ENCODE measurements at places on chromosomes 7 and 10.

DNA sequence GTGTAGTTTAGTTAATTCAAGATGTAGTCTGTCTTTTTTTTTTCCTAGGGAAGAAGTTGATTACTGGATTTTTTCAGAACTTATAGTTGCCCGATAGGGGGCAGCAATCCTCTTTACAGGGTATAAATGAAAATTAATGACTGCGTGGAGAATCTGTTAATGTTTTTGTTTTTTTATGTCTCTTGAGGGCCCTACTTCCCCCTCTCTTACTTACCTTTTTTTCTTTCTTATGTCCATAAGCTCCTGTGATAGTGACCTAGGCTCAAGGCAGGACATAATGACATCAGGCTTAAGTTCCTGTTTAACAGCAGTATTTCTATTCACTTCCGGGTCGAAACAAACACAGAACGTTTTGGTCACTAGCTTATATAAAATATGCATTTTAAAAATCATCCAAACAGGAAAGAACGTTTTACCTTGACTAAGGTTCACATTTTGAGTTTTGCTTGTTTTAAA is 18.8 kb downstream of the CDC123 start:
- peak; percentile 37 for DNase-seq

DNA sequence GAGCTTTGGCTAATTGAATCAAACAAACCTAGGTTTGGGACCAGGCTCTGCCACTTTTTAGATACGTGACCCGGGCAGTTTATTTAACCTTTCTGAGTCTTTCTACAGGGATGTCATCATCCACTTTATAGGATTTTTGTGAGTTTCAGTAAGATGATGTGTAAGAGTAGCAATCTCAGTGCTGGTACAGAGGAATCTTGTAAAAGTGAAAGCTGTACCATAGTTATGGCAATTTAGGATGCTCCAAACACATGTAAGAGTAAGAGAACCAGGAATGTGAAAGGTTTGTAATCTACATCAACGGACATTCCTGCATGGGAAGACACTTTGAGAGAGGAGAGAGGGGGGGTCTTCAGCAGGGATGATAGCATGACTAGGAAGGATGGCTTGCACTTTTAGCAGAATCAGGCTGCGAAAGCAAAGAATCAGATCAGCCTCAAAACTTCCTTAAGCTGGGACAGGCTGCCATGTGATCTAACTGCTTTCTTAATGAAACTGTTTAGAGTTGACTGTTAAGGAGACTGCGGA is 968 bp downstream of the NOLC1 start:
- no peak for DNase-seq

- no peak for DNase-seq
These were observed 141.2 kb downstream of the LHPP start for GRCh38 chr10:124602646-124603365.

GRCh38 chr7:40538281-40538680 is 403.5 kb downstream of the SUGCT start:
- DNase-seq, result no peak

- no peak for DNase-seq
These were observed 29.2 kb downstream of the FAM3C start for GRCh38 chr7:121366852-121367431.

DNA sequence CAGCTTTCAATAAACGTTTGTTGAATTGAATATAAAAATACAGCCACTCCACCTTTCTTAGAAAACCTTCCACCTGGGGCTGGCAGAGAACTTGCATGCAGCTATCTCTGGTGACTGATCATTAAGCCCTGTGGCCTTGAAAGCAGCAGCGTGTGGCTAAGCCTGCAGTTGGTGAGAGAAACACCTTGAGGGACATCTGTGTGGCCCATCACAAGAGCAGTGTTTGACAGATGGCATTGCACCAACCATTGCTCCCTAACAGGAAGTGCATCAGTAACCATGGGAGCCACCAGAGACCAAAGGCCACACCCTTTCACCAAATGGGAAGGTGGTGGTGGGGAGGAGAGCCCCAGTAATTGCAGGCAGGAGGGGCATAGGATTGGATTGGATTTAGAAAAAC is 22.4 kb downstream of the RHOBTB1 start:
- DNase-seq, result no peak

- DNase-seq, result no peak
These were observed 21.0 kb downstream of the IL15RA start for GRCh38 chr10:5956146-5956936.

GRCh38 chr10:118259288-118259906 is 82.7 kb downstream of the FAM204A start:
- DNase-seq, result peak; percentile 63

GRCh38 chr7:44324481-44325200 is 753 bp downstream of the CAMK2B start:
- DNase-seq, result peak; percentile 23

- no peak for DNase-seq
These were observed 48.3 kb downstream of the ZNF783 start for GRCh38 chr7:149310113-149310836.

- DNase-seq, result no peak
These were observed 95.4 kb downstream of the GRK5 start for GRCh38 chr10:119302591-119303253.

- no peak for DNase-seq
These were observed 121.4 kb upstream of the PHYHIPL start for GRCh38 chr10:59055045-59055444.

GRCh38 chr10:73576890-73577591 is 14.1 kb downstream of the USP54 start:
- no peak for DNase-seq

- DNase-seq, result no peak
These were observed 7.0 kb downstream of the REEP3 start for GRCh38 chr10:63528084-63528744.

DNA sequence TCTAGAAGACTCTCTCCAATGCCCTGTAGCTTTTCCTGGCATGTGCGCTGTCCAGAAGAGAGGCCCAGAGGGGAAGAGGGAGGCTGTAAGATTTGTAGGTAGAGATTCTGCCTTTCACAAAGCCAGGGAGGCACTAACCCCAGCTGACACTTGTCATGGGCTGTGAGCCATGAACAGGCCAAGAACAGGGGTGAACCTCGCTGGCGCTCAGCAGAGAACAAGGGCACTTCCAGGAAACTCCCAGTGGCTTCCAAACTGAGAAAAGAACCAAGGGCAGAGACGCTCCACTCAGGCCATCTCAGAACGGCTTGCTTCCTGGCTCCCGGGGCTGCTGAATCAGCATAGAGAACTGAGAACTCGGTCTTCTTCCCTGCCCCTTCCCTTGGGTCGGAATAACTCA is 257.8 kb upstream of the ZNF32 start:
- no peak for DNase-seq

DNA sequence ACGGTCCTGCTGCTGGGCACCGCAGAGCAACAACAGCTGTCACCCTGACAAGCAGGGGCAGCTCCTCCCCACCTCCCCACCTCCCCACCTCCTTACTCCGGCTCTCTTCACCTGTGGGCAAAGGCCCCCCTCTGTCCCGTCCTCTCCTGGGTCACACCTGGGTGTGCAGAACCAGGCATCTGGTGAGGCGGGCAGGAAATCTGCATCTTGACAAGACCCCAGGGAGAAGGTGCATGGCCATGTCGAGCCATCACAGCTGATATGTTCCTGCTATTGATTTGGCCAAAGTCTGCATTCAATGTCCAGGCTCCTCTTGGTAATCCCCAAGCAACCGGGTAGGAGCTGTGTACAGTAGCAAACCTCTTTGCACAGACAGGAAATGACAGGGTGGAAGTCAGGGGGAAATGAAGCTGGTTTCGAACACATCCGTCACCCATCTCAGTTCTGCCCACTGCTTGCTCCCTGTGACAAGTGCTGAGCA is 554.2 kb downstream of the DNAJB6 start:
- no peak for DNase-seq

DNA sequence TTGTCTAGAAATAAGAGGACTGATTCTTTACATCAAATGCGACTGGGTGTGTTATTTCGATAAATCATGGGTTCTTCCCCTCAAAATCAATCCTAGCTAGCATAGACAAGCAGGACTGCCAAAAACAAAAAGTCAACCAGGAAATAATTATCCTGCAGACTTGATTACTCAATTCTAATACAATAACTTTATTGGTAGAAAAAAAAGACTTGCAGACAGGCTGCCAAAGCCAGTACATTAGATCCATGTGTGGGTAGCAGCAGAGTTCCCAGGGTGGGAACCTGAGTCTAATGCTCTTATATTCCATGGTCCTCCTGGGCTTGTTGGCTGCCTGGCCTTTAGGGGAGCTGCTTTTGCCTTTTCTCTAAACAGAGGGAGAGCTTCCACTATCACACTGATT is 7.8 kb downstream of the AFAP1L2 start:
- DNase-seq, result no peak

GRCh38 chr10:58044072-58044471 is 223.6 kb downstream of the IPMK start:
- no peak for DNase-seq

- DNase-seq, result no peak
These were observed 128.6 kb downstream of the OAT start for GRCh38 chr10:124289851-124290795.

DNA sequence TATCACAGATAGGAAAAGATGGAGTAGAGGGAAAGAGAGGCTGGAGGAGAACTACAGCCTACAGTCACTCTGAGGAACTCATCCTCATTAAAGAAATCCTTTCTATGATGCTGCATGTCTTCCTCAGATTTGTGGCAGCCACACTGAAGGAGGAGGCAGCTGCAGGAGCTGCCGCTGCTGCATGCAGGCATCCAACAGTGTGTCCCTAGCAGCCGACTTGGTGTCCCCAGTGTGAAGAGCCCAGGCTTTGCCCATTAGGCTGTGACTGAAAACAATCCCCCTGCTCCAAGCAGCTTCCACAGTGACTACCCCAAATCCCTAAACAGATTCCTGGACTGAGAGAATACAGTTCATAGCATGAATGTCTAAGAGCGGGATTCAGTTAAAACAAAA is 23.1 kb downstream of the SKIDA1 start:
- no peak for DNase-seq

GRCh38 chr10:114632869-114633715 is 25.0 kb downstream of the ABLIM1 start:
- no peak for DNase-seq

GRCh38 chr10:4181621-4182049 is 396.6 kb upstream of the KLF6 start:
- no peak for DNase-seq

DNA sequence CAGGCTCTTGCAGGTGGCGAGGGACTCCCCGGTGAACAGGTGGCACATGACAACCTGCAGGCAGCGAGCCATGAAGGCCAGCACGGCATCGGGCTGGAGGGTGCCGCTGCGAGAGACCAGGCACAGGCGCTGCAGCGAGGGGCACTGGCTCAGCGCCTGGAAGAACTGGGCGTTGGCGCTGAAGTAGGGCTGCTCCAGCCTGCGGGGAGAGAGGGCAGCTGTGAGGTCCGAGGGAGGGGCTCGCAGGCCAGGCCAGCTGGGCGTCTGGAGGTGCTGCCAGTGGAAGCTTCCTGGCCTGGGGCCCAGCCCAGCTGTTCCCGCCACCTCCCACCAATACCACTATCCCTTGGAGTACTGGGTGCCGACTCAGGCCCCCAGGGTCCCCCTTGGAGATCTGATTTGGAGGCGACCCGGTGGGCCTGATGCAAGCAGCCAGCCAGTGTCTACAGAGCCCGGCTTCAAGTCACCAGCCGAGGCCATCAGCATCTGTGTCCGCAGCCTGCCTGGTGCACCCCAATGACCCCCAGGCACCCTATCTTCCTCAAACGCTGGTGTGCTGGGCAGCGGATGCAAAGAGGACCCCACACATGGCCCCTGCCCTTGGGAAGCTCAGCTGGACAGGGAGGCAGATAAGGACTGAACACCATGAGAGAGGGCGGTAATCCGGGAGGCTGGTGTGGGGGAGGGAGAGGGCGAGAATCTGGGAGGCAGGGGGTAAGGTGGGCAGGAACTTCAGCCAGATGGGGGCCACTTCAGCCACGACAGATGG is 67.8 kb upstream of the TNRC18 start:
- no peak for DNase-seq

- DNase-seq, result no peak
These were observed 88.0 kb downstream of the FGFR2 start for GRCh38 chr10:121510201-121510771.

- DNase-seq, result no peak
These were observed 127.1 kb upstream of the VIPR2 start for GRCh38 chr7:159271781-159272180.

DNA sequence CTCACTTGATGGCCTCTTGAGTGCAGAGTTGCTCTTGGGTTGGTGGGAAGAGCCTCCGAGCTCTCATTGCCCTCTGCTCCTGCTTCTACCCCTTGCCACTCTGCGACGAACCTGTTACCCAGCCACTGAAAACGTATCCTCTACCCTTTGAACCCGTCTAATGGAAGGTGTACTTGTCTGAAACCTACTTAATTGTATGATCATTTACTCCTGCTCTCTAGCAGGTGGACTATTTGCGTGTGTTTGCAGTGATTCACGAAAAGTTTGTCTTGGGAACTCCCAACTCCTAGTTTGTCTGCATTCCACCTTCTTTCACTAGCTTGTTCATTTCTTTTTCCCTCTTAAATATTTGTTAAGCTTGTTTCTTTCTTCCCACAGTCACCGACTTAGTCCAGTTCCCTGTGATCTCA is 503 bp downstream of the CROT start:
- no peak for DNase-seq

- no peak for DNase-seq
These were observed 334.4 kb downstream of the CALN1 start for GRCh38 chr7:72077786-72078185.

GRCh38 chr10:129659508-129660268 is 192.6 kb downstream of the MGMT start:
- no peak for DNase-seq

- DNase-seq, result peak; percentile 66
These were observed 23.3 kb upstream of the HSPA12A start for GRCh38 chr10:116765648-116766081.

DNA sequence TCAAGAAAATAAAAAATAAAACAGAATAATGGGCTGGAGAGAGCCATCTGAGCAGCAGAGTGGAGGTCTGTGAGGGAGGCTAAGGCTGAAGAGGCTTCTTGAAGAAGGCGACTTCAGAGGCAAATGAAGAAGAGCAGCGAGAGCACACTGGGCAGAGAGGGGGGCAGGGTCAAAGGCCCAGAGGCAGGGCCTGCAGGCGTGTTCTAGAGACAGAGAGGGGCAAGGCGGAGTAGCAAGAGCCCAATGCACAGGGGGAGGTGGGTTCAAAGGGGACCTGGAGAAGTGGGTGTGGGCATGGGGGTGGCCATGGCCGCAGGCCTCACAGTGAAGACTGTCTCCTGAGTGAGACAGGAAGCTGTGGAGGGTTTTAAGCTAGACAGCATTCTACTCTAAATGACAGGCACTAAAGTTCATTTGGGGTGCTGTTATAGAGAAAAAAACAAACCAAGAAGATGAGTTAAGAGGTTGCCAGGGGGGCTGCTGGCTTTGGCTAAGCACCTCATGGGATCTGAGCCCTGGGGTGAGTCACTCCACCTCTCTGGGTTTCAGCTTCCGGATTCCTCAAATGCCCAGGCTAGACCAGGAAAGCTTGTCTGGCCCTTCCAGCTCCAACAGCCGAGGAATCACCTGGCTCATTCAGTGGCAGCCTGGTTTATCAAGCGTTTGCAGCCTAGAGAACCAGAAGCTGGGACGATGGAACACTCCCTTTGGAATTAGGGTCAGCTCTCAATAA is 81.7 kb downstream of the DLG5 start:
- no peak for DNase-seq

DNA sequence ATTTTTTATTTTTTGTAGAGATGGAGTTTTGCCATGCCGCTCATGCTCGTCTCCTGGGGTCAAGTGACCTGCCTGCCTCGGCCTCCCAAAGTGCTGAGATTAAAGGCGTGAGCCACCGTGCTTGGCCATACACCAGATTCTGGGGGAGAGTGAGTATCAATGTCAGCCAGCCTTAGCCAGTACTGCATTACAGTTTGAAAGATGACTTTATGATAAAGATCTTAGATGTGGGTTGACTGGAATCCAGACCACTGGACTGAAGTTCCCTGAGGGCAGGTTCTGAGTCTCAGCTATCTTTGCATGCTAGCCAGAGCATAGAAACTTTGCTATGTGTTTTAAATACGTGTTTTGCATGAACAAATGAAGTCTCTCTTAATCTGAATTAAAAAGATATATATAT is 117.2 kb upstream of the EFCAB10 start:
- no peak for DNase-seq
